Umbilical cord (tissue), 2 donors: ENCODE measurements at places on chromosomes 12 and 14. TPM values are rescaled to one million over a fixed set of nuclear protein-coding genes. Genes with fewer than 3 reads are reported as not detected.

The HHIPL1 gene
- total RNA-seq, result 12.0 TPM

- DNase-seq, result peak; percentile 91
These were observed 30.6 kb downstream of the PPFIBP1 start for GRCh38 chr12:27554421-27555186.

GRCh38 chr12:47270782-47271664 is 191.3 kb upstream of the AMIGO2 start:
- no peak for DNase-seq

The PLEKHG7 gene
- total RNA-seq, result 8.2 TPM

- no peak for DNase-seq
These were observed 58.8 kb upstream of the LTA4H start for GRCh38 chr12:96094201-96094600.

- DNase-seq, result no peak
These were observed 37.2 kb upstream of the RHOJ start for GRCh38 chr14:63167044-63167443.

GRCh38 chr14:64764641-64765520 is 60.7 kb downstream of the PLEKHG3 start:
- DNase-seq, result peak; percentile 84

GRCh38 chr14:71250347-71250746 is 343.1 kb downstream of the PCNX1 start:
- DNase-seq, result no peak

GRCh38 chr12:230925-231671 is 17.1 kb upstream of the SLC6A12 start:
- no peak for DNase-seq

The FIGNL2 gene
- 0.48 TPM for total RNA-seq

The RDH16 gene
- 0.96 TPM for total RNA-seq

- no peak for DNase-seq
These were observed 175.0 kb downstream of the CRADD start for GRCh38 chr12:93852173-93852591.

The TAS2R13 gene
- total RNA-seq, result 5.3 TPM

The CIDEB gene
- total RNA-seq, result 4.8 TPM
